ENCODE measurements at places on chromosomes 12 and 14.

DNA sequence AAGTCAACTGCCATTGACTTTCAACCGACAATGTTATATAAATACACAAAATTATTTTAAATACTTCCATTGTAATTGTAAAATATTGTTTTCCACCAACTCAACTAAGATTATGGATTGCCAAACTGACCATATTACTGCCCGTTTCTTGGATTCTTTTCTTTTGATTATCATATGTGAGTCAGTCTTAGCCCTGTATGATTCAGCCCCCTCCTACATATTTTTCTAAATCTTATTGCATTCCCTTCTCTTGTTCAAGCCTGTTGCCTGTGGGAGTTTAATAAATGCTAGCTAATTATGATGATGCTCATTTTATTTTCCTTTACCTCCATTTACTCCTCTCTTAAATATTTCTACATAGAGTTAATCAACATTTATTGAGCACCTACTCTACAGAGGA, 6.8 kb downstream of the RASSF9 start:
- DNase-seq = no peak

DNA sequence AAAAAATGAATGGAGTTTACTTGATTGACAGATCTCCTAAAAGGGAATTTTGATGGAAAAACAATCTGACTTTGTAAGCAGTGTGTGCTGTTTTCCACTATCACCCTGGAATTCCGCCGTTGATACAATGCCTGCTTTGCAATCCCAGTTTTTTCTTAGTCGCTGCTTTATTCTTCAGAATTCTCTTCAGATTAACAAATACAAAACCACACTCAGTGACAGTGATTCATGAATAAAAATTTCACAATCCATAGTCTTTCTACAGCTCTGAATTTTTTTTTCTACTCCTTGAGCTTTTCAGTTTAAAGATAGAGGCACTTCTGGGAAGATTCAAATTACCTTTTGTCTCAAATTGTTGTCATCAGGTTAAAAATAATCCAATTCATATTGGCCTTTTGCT, 44.6 kb upstream of the KITLG start:
- no peak for DNase-seq

GRCh38 chr14:87992346-87992717, 650 bp downstream of the GALC start:
- no peak for DNase-seq

GRCh38 chr12:52175371-52176350, 16.2 kb downstream of the KRT80 start:
- peak; percentile 77 for DNase-seq

DNA sequence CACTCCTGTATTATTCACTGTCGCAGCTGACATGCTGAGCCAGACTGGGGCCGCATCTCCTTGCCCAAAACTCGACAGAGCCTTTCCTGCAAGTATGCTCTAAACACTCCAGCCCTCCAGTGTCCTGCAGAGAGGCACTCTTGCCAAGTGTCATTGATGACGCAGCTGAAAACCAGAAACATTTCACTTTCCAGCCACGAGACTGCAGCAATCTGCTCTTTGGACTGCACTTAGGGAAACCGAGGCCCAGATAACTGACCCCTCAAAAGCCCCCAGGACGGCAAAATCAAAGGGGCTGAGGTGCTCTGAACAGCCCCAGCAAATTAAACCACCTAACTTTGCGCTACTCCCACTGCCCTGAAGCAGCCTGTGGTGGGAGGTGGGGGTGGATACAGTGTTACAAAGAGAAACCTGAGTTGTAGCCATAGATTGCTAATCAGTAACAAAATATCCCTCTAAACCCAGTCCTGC, 2.6 kb downstream of the CCDC85C start:
- DNase-seq = no peak

DNA sequence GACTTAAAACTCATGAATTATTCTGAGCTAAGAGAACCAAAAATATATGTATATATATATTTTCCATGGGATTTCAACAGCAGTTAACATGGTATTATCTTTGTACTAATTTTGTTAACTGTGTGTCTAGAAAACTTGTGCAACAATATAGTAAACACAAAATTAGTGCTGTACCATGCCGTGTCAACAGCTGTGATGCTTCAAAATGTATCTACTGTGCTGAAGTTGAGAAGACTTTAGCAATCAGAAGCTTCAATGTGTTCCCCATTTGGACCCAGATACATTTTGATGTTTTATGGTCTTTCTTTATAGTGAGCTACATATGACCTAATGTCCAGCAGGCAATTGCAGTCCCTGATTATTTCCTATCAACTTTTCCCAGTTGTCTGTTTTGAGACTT, 405.7 kb downstream of the DIO2 start:
- DNase-seq = no peak

GRCh38 chr12:25529738-25530137, 23.3 kb downstream of the LMNTD1 start:
- DNase-seq = no peak

- DNase-seq = no peak
Observed at GRCh38 chr12:94144781-94145180, 3.6 kb upstream of the PLXNC1 start.

DNA sequence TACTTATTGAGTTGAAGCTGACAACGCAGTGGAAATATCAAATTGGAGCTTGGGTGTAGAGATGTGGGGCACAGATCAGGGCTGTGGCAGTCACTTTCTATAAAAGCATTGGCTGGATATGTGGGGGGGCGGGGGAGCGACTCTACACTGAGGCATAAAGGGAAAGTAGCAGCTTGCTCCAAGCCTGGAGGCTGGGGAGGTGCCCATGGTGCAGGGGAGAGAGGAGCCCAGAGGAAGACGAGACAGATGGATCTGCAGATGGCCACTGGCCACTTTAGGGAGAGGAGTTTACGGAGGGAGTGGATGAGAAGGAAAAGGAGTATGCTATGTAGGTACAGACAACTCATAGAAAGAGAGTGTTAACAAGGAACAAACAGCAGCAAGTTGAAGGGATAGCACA, 13.5 kb upstream of the NGB start:
- no peak for DNase-seq

DNA sequence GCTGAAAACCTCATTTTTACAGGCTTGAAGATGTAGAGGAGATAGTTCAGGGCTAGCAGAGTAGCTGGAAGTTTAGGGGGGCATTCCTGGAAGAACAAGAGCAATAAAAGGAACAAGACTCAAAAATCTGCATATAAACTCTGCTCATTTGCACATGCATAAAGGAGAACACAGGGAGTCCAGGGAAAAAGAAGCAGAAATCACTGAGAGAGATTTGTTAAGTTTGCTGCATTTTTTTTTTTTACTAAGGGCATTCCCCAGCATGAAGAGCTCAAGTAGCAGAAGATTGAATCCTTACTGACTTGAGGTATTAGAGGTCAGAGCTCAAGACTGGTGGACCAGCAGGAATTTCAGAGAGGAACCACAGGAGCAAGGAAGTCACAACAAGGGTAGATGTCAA, 28.2 kb upstream of the BCL11B start:
- DNase-seq = no peak

- no peak for DNase-seq
Observed at GRCh38 chr14:98578204-98578603, 693.8 kb downstream of the BCL11B start.

GRCh38 chr14:33070475-33070874, 131.8 kb downstream of the NPAS3 start:
- DNase-seq = no peak

DNA sequence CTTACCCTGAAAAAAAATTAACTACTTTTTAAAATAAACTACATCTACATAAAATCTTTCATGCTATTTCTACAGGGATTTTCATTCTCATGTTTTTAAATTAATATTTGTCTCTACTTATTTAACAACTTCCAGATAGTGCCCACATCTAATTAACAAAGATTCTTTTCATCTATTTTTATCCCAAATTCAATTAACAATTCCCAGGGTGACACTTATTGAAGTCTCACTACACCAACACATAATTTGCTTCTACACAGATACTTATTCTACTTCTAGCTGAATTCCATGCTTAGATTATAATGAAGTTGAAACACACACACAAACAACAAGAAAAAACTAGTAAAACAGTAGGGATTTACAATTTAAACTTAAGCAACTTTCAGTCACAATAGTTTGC, 336.6 kb downstream of the ACSS3 start:
- no peak for DNase-seq

DNA sequence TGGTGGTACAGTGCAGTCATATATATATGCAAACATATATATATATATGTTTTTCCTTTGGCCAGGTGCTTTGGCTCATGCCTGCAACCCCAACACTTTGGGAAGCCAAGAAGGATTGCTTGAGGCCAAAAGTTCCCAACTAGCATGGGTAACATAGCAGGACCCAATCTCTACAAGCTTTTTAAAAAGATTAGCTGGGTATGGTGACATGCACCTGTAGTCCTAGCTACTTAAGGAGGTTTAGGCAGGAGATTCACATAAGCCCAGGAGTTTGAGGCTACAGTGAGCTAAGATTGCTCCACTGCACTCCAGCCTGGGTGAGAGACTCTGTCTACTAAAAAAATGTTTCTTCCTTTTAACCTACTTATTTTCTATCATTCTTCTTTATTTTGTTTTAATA, 10.2 kb downstream of the PZP start:
- no peak for DNase-seq

- DNase-seq = no peak
Observed at GRCh38 chr12:56658921-56659320, 13.1 kb upstream of the ATP5F1B start.

DNA sequence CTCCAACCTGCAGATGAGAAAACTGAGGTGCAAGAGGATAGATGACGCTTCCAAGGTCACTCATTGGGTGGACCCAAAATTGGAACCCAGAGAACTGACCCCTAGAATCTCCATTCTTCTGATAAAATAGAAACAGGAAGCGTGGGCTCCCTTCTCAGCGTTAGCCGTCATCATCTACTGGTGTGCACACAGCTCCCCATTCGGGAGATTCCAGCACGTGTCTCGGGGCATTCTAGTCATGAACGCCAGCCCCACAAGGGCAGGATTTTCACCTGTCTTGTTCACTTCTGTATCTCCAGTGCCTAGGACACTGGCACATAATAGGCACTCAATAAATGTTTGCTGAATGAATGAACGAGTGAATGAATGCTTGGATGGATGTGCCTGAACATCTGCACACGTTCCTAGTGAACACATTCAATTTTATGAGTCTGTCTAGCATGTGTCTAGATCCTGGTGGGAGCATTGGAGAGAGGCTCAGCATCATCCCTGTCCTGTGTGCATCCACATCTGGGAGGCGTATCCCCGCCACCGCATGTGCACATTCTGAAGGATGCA, 30.5 kb downstream of the RASAL1 start:
- DNase-seq = no peak

DNA sequence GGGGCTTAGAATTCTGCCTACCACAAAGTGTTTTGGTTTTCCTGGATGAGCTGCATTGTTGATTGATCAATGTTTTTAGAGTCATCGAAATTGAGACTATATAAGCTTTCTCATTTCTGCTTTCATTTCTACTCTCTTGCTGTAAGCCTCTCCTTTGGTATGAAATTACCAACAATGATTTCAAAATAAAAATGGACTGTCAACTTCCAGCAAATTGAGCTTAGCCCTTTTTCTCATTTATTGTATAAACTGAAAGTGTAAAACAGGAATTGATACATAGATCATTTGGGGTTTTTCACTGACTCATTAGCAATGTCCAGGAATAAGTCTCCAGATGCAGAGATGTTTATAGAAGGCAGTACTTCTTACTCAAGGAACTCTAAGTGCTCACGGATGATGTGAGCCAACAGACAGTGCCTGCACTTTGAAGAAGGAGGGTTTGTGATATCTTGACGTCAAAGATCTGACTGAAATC, 20.0 kb upstream of the PCNX1 start:
- DNase-seq = no peak

- no peak for DNase-seq
Observed at GRCh38 chr12:3560295-3560620, 69.3 kb downstream of the PRMT8 start.

GRCh38 chr12:93156086-93156716, 221.5 kb upstream of the NUDT4 start:
- DNase-seq = no peak

DNA sequence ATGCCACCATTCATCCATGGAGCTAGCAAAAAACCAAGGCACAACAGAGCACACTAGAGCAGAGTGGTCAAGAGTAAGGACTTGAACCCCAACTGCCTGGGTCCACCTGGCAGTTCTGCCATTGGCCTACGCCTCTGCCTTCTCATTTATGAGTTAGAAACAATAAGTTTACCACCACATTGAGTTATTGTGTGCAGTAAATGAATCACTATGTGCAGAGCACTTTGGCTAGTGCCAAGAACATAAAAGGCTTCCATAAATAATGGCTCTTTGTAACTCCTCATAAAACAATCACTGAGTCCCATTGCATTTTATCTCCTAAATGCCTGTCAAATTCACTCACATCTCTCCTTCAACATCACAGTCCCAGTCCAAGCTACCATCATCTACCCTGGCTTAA, 86.3 kb downstream of the OTX2 start:
- DNase-seq = no peak

DNA sequence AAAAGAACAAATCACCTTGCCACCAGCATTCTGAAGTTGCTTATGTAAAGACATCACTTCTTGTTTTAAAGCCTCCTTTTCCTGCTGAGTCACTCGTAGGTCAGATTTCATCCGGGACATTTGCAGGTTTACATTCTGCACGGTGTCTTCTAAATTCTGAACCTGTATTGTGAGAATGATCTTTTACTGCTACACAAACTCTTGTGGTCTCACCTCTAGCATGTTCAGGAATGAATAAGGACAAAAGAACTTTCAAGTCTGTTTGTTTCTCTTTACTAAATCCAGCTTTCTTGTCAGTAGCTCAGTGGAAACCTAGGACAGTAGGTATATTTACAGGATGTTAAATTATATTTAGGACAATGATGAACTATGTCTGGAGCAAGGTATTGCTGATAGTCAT, 73.5 kb upstream of the SAV1 start:
- peak; percentile 18 for DNase-seq

DNA sequence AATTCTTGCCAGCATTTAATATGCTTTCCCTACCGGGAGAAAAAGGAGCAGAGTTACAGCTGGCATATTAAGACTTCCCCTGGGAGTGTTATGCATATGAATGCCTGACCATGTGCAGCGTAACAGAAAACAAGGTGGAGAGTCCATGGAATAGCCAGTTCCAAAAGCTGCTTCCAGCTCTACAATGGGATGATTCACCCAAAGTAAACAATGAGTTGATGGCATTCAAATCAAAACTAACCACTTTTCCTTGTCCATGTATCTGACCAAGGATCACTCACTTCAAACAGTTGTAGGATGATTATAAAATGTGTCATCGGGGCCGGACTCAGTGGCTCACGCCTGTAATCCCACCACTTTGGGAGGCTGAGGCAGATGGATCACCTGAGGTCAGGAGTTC, 48.1 kb upstream of the BICDL1 start:
- DNase-seq = peak; percentile 84
